ENCODE measurements at places on chromosomes 12 and 14. TPM values are rescaled to one million over a fixed set of nuclear protein-coding genes. Genes with fewer than 3 reads are reported as not detected.

The GLT8D2 gene
- total RNA-seq = 5.6 TPM

DNA sequence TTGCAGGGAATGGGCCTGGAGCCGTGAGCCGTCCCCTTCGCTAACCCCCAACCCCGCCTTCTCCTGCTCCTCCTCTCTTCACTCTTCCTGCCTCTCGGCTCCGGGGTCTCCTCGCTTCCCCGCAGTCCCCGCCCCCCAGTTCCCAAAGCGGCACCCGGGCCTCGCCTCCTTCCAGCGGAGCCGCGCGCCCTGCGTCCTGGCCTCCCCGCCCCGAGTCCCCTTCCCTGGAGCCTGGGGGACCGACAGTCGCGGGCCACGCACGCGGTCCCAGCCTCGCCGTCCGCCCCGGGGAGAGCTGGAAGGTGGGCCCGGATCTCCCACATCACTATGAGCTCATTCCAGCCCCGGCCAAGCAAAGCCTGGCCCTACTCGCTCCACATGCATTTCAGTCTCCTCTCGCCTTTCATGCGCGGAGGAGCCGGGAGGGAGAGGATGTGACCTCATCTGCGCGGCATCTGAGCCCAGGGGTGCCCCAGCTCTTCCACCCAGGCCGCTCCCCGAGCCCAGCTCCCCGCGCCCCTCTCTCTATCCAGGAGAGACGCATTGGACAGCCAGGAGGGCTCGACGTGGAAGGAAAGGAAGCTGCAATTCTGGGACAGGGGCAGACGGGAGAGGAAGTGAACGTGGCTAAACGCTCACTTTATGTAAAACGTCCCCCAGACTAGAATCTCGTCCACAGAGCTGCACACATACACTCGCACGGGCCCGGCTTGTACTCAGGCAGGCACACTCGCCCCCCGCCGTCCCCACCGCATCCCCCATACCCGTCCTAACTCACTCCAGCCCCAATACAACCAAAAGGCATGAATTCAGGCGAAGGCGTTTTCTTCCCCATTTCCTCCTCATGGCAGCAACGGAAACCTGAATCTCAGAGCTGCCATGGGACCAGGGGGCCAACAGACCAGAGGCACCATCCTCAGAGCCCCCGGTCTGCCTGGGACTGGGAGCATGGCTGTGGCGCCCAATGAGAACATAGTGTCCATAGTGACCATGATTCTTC is 108.7 kb upstream of the CCND2 start:
- H3K4me1 ChIP-seq = no peaks in the 10 kb centered on the region
- H3K4me3 ChIP-seq = peak overlapping the region; percentile 40
- H3K27me3 ChIP-seq = no peaks in the 10 kb centered on the region
- H3K27ac ChIP-seq = peak overlapping the region; percentile 58
- H3K36me3 ChIP-seq = no peaks in the 10 kb centered on the region

The CCDC175 gene
- not detected for total RNA-seq

GRCh38 chr12:124006085-124006845 is 33.2 kb downstream of the ZNF664 start:
- H3K4me3 ChIP-seq = no peak overlapping the region
- peaks cover 28% of the 10 kb centered on the region for H3K36me3 ChIP-seq
- no peak overlapping the region for H3K27ac ChIP-seq
- DNase-seq = no peak
- H3K27me3 ChIP-seq = no peaks in the 10 kb centered on the region
- peaks cover 38% of the 10 kb centered on the region for H3K4me1 ChIP-seq

GRCh38 chr12:131226345-131227265 is 272.9 kb downstream of the ADGRD1 start:
- H3K4me3 ChIP-seq = no peak overlapping the region
- no peak overlapping the region for H3K27ac ChIP-seq
- no peaks in the 10 kb centered on the region for H3K36me3 ChIP-seq
- no peaks in the 10 kb centered on the region for H3K27me3 ChIP-seq

DNA sequence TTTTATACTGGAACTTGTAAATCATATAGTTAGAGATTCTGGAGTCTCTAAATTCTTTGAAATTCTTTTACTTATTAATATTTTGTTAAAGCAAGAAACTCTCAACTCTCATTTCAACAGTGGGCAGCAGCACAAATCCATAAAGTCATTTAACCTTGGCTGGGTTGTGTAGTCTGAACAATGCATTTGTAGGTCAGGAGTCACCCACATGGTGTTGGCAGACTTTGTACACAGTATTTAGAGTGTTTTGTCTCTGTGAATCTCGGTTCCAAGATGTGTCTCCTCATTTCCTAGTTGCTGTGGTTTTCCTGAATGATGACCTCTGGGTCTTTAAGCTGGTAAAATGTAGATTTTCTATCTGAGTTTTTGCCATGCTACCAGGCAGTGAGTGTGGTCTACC is 20.8 kb upstream of the STRAP start:
- H3K36me3 ChIP-seq = no peaks in the 10 kb centered on the region
- no peaks in the 10 kb centered on the region for H3K4me1 ChIP-seq
- no peak for DNase-seq

Measured in right atrium auricular region (tissue), 2 donors.